ENCODE measurements at places on chromosomes 5 and 9.
A peak's percentile ranks its signal among the peaks of the same experiment; 100 is the strongest.

DNA sequence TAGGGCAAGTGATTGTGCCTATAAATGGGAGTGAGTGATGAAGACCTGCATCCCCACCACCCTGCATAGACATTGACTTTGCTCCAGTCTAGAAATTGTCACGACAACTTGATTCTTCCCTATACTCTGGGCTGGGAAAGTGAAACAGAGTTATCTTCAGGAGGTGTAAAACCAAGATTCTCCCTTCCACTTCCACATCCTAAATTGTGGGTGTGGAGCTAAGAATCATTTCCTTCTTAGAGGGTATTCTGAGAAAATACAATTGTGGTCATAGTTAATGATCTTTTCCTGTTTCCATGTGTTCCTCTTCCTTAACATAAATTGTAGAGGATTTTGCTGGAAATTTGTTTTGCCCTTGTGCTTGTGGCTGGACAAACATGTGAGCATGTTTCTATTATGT lies 96.8 kb upstream of the PJA2 start:
- DNase-seq, result no peak

GRCh38 chr5:63963080-63963735 lies 963 bp upstream of the HTR1A start:
- DNase-seq, result peak; percentile 87

- DNase-seq, result no peak
Observed at GRCh38 chr5:154193701-154194121, 3.2 kb downstream of the GALNT10 start.

- peak; percentile 69 for DNase-seq
Observed at GRCh38 chr9:81408951-81409350, 280.4 kb downstream of the TLE1 start.

DNA sequence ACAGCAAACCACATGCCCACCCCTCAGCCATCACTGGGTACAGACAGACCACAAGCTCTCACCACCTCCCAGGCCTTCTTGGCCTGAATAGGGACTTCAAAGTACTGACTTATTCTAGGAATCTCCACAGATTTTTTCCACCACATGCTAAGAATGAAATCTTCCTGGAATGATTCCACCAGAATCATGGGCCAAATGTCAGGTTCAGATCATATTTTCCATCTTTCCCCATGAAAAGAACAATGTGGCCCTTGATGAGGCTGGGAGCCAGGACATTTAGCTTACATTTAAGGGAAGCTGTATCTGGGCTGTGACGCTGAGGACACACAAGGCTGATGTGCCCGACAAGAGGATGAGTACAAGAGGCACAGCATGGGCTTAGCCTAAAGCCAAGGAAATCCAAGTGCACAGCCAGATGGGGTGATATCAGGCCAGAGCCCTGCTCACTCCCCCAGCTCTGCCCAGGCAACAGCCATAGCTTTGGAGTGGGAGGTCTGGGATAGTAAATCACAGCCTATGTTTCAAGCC lies 28.1 kb downstream of the ACSL6 start:
- no peak for DNase-seq

GRCh38 chr5:143920772-143921171 lies 108.8 kb downstream of the HMHB1 start:
- no peak for DNase-seq

- DNase-seq, result peak; percentile 56
Observed at GRCh38 chr9:104386425-104387069, 117.5 kb upstream of the OR13F1 start.

DNA sequence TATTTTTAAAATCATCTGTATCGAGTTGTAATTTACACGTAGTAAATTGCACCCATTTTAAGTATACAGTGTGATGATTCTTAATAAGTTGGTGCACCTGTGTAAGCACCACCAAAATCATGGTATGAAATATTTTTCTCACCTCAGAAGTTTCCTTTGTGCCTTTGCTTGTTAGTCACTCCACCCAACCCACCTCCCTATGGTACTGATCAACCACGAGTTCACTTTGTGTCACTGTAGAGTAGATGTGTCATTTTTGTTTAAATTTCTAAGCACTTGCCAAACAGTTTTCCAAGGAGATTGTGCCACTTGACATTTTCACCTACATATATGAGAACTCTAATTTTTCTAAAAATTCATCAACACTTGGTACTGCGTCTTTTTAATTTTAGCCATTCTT lies 806.5 kb downstream of the TLR4 start:
- no peak for DNase-seq

DNA sequence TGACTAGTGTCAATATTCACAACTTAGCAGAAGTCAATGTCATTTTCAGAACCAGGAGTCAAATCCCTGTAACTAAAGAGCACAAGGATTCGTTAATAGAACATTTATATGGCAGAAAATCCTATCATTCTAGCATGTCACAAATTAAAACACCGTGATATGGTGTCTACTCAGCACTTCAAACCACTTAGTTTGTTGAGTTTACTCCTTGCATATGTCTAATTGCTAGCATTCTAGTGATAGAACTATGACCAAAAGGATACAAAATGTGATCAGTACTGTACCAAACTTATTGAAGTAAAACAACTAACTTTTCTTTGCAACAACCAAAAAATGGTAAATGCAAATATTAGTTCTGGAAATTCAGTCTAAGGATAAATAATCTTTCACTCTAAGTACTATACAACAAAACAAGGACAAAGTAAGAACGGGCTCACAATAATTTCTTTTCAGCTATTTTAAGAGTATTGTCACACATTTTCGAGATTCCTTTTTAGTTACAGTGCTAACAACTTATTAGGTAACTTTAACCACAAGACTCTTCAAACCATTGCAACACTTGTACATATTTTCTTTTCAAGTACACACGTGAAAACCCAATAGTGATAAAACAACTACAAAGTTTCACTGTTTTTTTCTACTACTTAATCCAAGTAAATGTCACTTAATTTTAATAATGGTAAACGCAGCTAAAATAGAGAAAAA lies 845.2 kb upstream of the CDH10 start:
- no peak for DNase-seq
